A549 treated with GW870086 at 1 μM for 4 hours (cell line): ENCODE measurements at places on chromosomes 13 and 19. TPM values are rescaled to one million over a fixed set of nuclear protein-coding genes. Genes with fewer than 3 reads are reported as not detected.

The C19orf67 gene
- not detected in 5 replicates for total RNA-seq

The LENG9 gene
- 4.8 to 6.6 TPM (median 6.4 TPM) in 5 replicates for total RNA-seq

The CCDC9 gene
- total RNA-seq: 21.4 to 24.9 TPM (median 23.7 TPM) in 5 replicates

The MBD3L3 gene
- total RNA-seq: not detected in 5 replicates

The NLRP9 gene
- not detected in 5 replicates for total RNA-seq

The BLVRB gene
- 262 to 364 TPM (median 307 TPM) in 5 replicates for total RNA-seq

The COL5A3 gene
- 2.6 to 3.6 TPM (median 3.3 TPM) in 5 replicates for total RNA-seq

The CABP5 gene
- not detected in 5 replicates for total RNA-seq

The KLK7 gene
- not detected in 5 replicates for total RNA-seq

The EPS8L1 gene
- 5.0 to 6.5 TPM (median 5.9 TPM) in 5 replicates for total RNA-seq

The SRRM5 gene
- total RNA-seq: 0.67 to 0.93 TPM (median 0.80 TPM) in 5 replicates

The BAX gene
- total RNA-seq: 267 to 409 TPM (median 344 TPM) in 5 replicates

The PALM3 gene
- 1.7 to 3.1 TPM (median 1.8 TPM) in 5 replicates for total RNA-seq

The ZNF415 gene
- total RNA-seq: not detected in 5 replicates

The ZNF132 gene
- 0.06 to 0.14 TPM (median 0.13 TPM) in 5 replicates for total RNA-seq

The PRR19 gene
- total RNA-seq: 3.6 to 4.9 TPM (median 4.3 TPM) in 5 replicates
